ENCODE measurements at places on chromosomes 4 and X.

- DNase-seq = peak; percentile 1
Measured at GRCh38 chrX:125681507-125681906, 361.8 kb downstream of the TEX13C start.

DNA sequence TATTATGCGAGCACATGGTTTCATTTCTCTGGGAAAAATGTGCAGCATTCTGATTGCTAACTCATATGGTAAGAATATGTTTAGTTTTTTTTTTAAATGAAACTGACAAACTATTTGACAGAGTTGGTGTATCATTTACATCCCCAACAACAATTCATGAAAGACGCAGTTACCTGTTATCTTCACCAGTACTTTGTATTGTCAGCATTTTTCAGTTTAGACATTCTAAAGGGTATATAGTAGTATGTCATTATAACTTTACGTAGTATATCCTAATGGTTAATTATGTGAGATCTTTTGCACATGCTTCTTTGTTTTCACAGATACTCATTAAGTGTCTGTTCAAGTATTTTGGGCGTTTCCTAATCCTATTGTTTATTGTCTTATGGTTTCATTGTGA lies 891.1 kb upstream of the AGA start:
- DNase-seq = no peak

DNA sequence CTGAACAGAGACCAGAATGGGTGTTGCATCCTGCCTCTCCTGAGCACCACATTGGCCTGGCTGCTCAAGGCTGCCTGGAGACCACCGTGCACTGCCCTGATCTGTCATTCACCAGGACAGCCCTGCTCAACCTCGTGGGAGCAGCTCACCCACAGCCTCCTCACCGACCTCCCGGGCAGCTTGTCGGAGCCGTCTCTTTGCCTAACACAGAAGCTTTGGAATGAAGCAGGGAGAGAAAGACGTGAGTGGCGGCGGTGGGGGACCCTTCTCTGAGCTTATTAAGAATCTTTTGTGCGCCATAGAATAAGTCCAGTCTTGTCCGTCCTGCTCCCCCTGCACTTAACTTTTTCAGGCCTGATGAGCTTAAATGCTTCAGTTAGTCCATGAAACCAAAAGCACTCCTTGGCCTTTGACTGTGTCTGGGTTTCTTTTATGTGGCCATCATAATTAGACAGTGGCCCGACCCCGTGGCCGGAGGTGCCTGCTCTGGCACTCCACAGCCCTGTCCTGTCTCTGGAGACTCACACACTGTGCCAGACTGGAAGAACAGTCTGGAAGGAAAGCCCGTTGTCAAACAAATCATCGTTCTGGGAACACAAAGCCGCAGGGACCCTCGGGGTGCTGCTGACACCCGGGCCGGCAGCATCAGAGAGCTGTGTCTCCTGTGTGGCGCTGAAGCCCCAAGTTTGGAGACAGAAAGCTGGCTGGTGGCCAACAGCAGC lies 192.8 kb downstream of the BCOR start:
- no peak for DNase-seq

DNA sequence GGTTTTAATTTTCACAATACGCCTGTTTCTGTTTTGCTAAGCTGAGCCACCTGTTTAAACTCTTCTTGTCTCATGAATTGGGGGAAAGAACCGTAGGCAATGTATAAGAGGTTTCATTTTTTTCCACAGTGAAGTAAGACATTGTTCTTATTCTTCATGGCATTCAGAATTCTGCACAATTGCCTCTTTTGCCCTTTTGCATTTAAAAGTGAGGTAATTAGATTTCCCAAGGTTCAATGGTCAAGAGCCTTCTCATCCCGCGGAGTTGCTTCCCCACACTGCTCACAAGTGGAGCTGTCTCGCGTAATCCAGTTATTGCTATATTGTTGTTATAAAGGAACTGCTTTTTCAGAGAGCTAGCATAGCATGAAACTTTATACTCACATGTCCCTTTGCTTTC lies 90.9 kb upstream of the SPRY1 start:
- no peak for DNase-seq

DNA sequence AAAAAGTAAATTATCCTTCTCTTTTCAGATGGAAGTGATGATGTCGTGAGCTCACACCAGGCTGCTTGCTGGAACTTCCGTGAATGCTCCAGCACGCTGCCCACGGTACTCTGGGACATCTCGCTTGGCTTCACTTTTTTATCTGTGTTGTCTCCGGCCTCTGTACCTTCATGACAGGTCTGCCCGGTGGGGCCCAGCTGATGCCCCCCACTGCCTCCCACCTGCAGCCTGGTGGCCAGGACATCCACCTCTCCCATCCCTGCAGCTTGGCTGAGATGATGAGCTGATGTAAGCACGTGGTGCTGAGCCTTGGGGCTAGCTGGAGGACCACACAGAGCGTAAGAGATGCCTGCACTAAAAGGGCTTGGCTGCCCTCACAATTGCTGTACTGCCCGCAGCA lies 59.0 kb upstream of the HELT start:
- no peak for DNase-seq

DNA sequence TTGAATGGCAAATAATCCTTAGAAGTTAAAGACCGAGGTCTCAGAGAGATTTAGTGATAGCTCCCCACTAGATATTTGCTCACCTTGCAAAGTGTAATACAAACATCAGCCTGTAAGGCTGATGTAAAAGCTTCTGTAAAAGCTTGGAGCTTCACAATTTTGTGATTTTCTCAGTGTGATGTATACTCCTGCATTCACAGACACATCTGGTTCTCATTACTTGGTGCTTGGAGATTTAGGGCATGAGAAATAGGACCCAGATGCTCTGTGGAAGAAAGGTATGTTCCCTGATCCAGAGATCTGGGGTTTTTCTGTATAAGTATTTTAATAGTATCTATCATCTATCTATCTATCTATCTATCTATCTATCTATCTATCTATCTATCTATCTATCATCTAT lies 1664.3 kb downstream of the C4orf33 start:
- DNase-seq = no peak

Data from germinal center (tissue), 1 donor.